Stimulated activated CD4-positive, alpha-beta T cell treated with anti-CD3 and anti-CD28 coated beads, Interleukin-1b, Interleukin-23, amount 100 ng/mL, for 1 hour (primary cell): ENCODE measurements at places on chromosomes 1 and 21.

GRCh38 chr1:145701306-145701862 lies 5.8 kb downstream of the PDZK1 start:
- DNase-seq = no peak

GRCh38 chr1:115680730-115681111 lies 39.0 kb downstream of the VANGL1 start:
- no peak for DNase-seq

DNA sequence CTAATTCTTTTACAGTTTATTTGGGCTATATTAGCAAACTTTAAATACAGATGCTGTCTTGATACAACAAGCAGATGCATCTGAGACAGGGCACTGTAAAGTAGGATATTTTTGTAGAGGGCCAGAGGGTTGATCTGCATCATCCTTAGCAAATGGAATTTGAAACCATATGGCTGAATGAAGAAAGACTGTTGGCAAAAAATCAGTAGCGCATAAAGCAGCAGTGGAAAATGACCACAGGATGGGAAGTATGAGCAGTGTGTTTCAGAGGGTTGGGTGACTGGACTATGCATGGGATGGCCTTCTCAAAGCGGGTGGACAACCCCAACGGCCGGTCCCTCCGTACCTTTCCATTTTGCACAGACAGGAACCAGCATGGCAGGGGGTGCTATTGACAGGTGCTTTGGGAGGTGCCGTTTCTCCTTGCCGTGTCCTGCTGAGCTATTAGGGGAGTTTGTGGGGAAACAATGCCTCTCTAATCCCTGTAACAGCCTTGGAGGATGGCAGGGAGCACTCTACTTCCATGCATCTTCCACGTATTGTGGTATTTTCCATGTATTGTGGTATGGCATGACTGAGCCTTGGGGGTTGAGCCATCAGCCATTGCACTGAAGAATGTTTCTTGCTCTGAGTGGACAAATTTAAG lies 5.9 kb downstream of the LRRC8B start:
- DNase-seq = no peak

DNA sequence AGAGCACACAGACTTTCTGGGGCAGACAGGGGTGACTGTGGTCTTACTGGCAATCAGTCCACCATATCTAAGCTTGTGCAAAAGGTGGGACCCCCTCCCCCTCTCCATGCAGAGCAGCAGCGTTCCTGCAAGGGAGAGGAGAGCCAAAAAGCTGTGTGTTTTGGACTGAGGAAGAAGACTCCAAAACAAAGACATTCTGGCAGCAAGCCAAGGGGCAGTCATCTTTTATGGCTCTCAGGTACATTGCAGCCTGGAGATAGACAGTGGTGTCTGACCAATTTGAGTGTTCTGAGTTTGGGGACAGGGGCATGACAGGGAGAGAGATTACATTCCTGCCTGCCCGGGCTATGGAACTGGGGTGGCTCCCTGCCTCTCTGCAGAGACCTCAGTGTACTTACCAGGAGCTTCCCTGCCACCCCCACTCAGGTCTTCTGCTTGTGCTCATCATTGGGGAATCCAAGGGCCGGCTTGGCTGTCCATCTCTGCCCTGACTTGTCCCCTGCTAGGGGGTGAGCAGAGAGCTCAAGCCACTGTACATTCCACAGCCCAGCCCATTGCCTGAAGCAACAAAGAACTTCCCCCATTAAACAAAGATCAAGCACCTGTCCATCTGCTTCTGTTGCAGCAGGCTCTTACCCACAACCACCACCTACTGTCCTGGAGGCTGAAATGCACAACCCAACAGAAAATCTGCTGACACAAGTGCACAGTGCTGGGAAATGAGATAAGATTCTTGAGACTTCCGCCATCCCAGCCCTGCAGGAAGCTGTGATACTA lies 131.1 kb downstream of the EVI5 start:
- DNase-seq = no peak

DNA sequence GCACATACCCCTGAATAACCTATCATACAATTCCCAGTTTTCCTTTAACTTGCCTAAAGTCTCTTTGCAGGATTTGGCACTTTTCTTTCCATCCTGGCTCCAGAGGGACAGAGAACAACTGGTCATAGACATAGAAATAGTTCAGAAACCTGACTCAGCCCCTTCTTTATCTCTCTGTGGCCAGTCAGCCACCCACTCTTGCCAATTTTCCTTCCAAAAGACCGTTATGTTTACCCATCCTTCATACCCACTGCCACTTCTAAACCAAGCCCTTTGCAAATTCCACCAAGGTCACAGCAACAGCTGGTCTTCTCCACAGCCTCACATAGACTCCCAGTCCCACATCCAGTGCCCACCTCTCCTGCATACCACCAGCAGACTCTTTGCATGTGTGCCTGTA lies 127.2 kb upstream of the FGGY start:
- DNase-seq = no peak

DNA sequence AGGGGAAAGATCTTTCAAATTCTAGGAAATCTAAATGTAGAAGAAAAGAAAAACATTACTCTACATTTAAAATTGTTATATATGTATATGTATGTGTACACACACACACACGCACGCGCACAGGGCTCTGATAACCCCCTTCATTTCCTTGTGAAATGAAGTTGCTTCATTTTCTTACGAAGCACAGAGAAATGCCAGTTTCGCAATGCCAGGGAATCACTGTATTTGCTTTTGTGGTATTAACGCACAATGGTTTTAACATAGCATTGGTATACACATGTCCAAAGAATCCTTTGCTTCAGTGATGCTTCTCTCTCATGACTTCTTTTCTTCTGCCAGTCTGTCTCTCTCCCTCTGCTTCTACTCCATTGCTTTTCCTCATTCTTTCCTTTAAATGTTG lies 8.4 kb upstream of the DDAH1 start:
- no peak for DNase-seq

GRCh38 chr1:216024546-216024945 lies 398.7 kb downstream of the USH2A start:
- DNase-seq = no peak

- no peak for DNase-seq
These were observed 14.8 kb upstream of the LSS start for GRCh38 chr21:46243325-46243724.

- DNase-seq = no peak
These were observed 249.1 kb upstream of the PROX1 start for GRCh38 chr1:213738658-213739057.
